ENCODE measurements at places on chromosomes 3 and 15. TPM values are rescaled to one million over a fixed set of nuclear protein-coding genes. Genes with fewer than 3 reads are reported as not detected.

Gene AP3S2
- 39.5 TPM for total RNA-seq

Gene MYZAP
- total RNA-seq = 15.2 TPM

Gene ZNF717
- 13.0 TPM for total RNA-seq

Gene ZFAND6
- 87.4 TPM for total RNA-seq

Gene FBN1
- total RNA-seq = 102 TPM

DNA sequence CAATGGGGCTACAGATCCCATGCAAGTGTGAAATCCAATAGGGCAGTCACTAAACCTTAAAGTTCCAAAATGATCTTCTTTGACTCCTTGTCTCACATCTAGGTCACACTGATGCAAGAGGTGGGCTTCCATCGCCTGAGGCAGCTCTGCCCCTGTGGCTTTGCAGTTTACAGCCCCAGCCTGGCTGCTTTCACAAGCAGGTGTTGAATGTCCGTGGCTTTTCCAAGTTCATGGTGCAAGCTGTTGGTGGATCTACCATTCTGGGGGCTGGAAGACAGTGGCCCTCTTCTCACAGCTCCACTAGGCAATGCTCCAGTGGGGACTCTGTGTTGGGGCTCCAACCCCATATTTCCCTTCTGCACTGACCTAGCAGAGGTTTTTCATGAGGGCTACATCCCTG lies 68.5 kb upstream of the PRR20G start:
- H3K27me3 ChIP-seq = no peaks in the 10 kb centered on the region
- no peaks in the 10 kb centered on the region for H3K36me3 ChIP-seq
- H3K4me1 ChIP-seq = no peaks in the 10 kb centered on the region

DNA sequence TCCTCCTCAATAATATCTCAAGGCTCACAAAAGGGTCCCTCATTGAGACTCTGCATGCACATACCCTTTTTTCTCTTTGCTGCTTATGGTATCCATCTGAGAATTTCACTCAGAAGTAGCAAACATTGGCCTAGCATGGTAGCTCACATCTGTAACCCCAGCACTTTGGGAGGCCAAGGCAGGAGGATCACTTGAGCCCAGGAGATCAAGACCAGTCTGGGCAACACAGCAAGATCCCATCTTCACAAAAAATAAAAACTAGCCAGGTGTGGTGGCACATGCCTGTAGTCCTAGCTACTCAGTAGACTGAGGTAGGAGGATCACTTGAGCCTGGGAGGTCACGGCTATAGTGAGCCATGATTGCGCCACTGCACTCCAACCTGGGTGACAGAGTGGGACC lies 11.7 kb downstream of the LRIG1 start:
- no peak for DNase-seq
- peak overlapping the region; percentile 37 for H3K27ac ChIP-seq
- no peaks in the 10 kb centered on the region for H3K27me3 ChIP-seq
- H3K4me1 ChIP-seq = peaks cover 86% of the 10 kb centered on the region

DNA sequence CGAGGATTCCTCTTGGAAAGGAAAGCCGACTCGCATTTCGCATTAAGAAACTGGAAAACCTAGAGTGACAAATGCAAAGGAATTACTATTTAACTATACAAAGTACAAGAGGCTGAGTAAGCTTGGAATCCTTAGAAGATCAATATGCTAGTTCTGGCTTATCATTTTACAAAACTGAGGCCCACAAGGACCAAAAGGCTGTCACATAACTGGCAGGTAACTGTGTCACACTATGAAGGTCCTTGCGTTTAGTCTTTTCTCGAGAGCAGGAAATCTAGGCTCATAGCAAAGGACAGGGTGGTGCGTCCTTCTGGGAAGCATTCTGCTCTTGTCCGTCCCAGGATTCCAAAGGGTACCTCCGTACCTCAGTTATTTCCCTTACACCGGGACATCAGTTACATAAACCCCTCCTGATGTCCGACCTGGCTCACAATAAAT lies 629 bp downstream of the RPL24 start:
- H3K4me1 ChIP-seq = peaks cover 38% of the 10 kb centered on the region
- peaks cover 25% of the 10 kb centered on the region for H3K36me3 ChIP-seq
- peak overlapping the region; percentile 96 for H3K27ac ChIP-seq
- H3K4me3 ChIP-seq = peak overlapping the region; percentile 66
- no peaks in the 10 kb centered on the region for H3K27me3 ChIP-seq

DNA sequence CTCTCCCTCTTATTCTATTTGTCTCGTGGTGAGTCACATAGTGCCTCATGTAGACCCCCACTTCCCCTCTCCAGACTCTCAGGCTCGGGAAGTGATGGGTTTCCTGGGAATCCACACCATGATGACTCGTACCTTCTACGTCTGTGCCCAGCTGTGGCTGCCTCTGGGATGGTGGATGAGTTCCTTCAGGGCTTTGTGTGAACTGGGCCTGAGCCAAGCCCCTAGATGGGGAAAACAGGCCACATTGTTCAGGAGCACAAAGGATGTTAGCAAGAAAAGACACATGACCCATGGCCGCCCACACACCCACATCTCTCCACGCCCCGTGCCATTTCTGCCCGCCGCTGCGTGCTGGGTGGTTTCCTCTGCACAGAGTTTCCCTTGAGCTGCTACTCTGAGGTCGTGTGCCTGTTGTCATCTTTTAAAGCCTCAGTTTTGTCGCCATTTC lies 10.5 kb downstream of the ISG20 start:
- H3K4me3 ChIP-seq = no peak overlapping the region
- H3K27ac ChIP-seq = peak overlapping the region; percentile 51
- no peaks in the 10 kb centered on the region for H3K36me3 ChIP-seq
- DNase-seq = peak; percentile 83
- peaks cover 14% of the 10 kb centered on the region for H3K4me1 ChIP-seq
- no peaks in the 10 kb centered on the region for H3K27me3 ChIP-seq

- no peaks in the 10 kb centered on the region for H3K36me3 ChIP-seq
- no peak for DNase-seq
- H3K4me1 ChIP-seq = no peaks in the 10 kb centered on the region
- no peaks in the 10 kb centered on the region for H3K27me3 ChIP-seq
- H3K27ac ChIP-seq = no peak overlapping the region
Observed at GRCh38 chr15:80259942-80260510, 8.0 kb upstream of the CTXND1 start.

DNA sequence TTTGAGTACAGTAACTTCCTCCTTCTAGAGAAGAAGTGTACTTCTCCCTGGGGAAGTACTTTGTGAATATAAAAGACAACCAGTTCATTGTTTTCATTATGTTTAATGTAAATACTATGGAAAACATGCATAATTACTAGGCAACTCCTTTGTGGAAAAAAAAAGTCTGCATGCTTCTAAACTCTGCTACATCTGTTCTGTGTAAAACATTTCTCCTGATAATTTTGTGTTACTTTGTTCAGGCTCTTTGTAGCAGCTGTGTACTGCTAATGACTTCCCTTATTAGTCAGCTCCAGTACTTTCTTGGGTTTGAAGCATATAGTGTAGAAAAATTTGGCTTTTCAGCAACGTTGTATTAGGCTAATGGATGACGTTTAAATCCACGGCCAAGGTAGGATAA lies 111.6 kb downstream of the FEZF2 start:
- no peak overlapping the region for H3K27ac ChIP-seq
- H3K4me1 ChIP-seq = no peaks in the 10 kb centered on the region
- H3K36me3 ChIP-seq = no peaks in the 10 kb centered on the region

DNA sequence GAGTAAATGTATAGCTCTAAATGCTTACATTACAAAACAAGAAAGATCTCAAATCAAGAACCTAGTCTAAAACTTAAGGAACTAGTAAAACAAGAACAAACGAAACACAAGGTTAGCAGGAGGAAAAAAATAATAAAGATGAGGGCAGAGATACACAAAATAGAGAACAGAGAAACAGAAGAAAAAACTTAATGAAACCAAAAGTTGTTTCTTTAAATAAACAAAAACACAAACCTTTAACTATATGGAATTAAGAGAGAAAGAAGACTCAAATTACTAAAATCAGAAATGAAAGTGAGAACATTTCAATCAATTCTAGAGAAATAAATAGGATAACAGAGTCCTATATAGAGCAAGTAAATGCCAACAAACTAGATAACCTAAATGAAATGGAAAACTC lies 59.6 kb downstream of the DLG1 start:
- no peaks in the 10 kb centered on the region for H3K36me3 ChIP-seq
- H3K4me1 ChIP-seq = no peaks in the 10 kb centered on the region
- H3K27ac ChIP-seq = no peak overlapping the region
- no peaks in the 10 kb centered on the region for H3K27me3 ChIP-seq
- DNase-seq = no peak

- no peak for DNase-seq
- no peak overlapping the region for H3K4me3 ChIP-seq
- no peaks in the 10 kb centered on the region for H3K4me1 ChIP-seq
- H3K36me3 ChIP-seq = no peaks in the 10 kb centered on the region
- H3K27ac ChIP-seq = no peak overlapping the region
Observed at GRCh38 chr3:129745253-129745652, 138.8 kb upstream of the PLXND1 start.

GRCh38 chr3:46664971-46665762 lies 28.3 kb downstream of the ALS2CL start:
- no peaks in the 10 kb centered on the region for H3K27me3 ChIP-seq
- no peak overlapping the region for H3K27ac ChIP-seq
- H3K4me1 ChIP-seq = peaks cover 33% of the 10 kb centered on the region

DNA sequence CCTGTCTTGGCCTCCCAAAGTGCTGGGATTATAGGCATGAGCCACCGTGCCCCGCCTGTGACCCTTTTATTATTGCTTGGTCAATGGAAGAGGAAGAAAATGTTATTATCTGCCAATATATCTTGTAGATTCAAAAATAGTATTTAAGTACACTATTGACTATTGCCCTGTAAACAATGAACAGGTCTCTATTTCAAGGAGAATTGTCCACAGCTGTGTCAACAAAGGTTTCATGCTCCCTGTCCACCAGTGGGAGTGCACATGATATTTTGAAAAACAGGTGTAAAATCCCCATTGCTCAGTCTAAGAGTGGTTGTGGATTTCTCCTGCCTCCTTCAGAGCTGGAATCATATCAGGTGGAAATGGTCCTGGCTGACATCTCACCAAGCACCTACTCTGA lies 36.5 kb upstream of the IGF1R start:
- no peak overlapping the region for H3K27ac ChIP-seq
- no peaks in the 10 kb centered on the region for H3K36me3 ChIP-seq
- no peaks in the 10 kb centered on the region for H3K27me3 ChIP-seq
- DNase-seq = no peak
- peaks cover 9% of the 10 kb centered on the region for H3K4me1 ChIP-seq

GRCh38 chr3:41365973-41366372 lies 166.7 kb downstream of the CTNNB1 start:
- no peaks in the 10 kb centered on the region for H3K36me3 ChIP-seq
- H3K4me1 ChIP-seq = no peaks in the 10 kb centered on the region
- no peak for DNase-seq

DNA sequence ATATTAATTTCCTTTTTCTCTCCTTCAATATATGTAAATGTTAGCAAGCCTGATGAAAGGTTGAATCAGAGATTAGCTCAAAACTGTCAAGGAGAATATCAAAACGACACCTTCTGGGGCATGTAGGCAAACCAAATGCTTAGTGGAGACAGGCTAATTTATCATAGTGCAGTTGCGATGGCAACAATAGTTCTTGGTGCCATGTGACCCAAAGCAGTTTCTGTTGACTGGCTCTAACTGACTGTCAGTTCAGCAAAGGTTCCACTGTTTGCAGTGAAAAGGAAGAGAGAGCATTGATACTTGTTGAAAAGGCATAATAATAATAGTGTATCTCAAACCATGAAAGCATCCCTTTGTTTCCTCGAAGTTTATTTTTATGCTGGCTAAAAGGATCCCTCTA lies 513.9 kb downstream of the NLGN1 start:
- H3K36me3 ChIP-seq = no peaks in the 10 kb centered on the region
- no peaks in the 10 kb centered on the region for H3K4me1 ChIP-seq
- no peaks in the 10 kb centered on the region for H3K27me3 ChIP-seq
- no peak overlapping the region for H3K4me3 ChIP-seq
- H3K27ac ChIP-seq = no peak overlapping the region

DNA sequence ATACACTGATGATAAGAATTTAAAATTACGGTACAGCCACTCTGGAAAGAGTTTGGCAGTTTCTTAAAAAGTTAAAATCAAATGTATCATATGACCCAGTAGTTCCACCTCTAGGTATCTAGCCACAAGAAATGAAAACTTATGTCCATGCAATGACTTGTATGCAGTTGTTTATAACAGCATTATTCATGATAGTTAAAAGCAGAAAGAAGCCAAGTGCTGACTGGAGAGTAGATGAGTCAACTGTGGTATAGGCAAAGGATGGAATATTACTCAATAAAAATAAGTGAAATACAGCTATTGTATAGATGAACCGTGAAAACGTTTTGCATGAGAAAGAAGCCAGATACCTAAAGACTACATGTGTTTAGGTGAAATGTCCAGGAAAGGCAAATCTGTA lies 14.8 kb downstream of the GPR87 start:
- peaks cover 17% of the 10 kb centered on the region for H3K4me1 ChIP-seq
- H3K27ac ChIP-seq = no peak overlapping the region
- no peak overlapping the region for H3K4me3 ChIP-seq
- no peaks in the 10 kb centered on the region for H3K27me3 ChIP-seq
- no peak for DNase-seq

DNA sequence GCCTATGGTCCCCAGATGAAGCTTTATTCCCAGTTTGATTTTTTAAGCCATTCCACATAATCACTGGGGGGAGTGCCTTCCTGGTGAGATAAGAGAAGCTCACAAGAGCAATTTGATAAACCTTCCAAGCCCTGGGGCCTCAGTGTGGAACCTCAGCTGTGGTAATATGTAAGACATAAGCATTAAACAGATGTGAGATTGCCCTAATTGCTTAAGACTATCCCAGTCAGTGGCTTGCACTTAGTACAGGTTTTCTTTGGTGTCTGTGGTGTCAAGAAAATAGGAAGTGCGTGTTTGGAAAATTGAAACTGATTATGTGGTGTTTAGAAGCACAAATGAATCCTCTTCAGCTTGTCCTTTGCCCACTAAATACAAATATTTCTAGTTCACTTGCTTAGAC lies 54.3 kb downstream of the LRRN1 start:
- no peak overlapping the region for H3K27ac ChIP-seq
- no peak for DNase-seq
- no peak overlapping the region for H3K4me3 ChIP-seq
- H3K27me3 ChIP-seq = no peaks in the 10 kb centered on the region
- H3K4me1 ChIP-seq = no peaks in the 10 kb centered on the region

GRCh38 chr15:88331291-88331690 lies 74.8 kb upstream of the NTRK3 start:
- no peaks in the 10 kb centered on the region for H3K36me3 ChIP-seq
- H3K27ac ChIP-seq = no peak overlapping the region
- H3K27me3 ChIP-seq = no peaks in the 10 kb centered on the region
- no peak for DNase-seq
- no peaks in the 10 kb centered on the region for H3K4me1 ChIP-seq

DNA sequence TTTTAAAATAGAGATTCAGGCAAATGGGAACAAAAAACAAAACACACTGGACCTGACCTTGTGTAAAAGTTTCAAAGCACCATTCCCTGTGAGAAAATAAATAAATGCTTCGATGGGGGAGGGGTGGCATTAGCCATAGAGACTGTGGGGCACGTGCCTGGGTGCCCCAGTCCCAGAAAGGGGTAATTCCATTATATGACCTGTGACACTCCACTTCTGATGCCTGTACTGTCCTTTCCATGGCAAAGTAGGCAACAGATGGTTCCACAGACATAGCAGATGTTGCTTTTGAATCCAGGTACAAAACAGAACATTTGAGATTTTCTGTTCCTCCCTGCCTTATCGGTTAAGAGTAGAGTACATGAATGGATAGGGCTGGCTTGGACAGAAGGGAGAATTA lies 3.9 kb downstream of the PHLDB2 start:
- peak overlapping the region; percentile 27 for H3K27ac ChIP-seq
- H3K4me3 ChIP-seq = no peak overlapping the region
- no peaks in the 10 kb centered on the region for H3K27me3 ChIP-seq
- H3K4me1 ChIP-seq = peaks cover 52% of the 10 kb centered on the region
- H3K36me3 ChIP-seq = no peaks in the 10 kb centered on the region
- DNase-seq = no peak

Measured in vagina (tissue), 2 donors.